ENCODE measurements at places on chromosomes 11 and 22. TPM values are rescaled to one million over a fixed set of nuclear protein-coding genes. Genes with fewer than 3 reads are reported as not detected.

The SULT4A1 gene
- 29.7 TPM for total RNA-seq

GRCh38 chr11:124865902-124866851 is 945 bp downstream of the ROBO3 start:
- DNase-seq = peak; percentile 33

DNA sequence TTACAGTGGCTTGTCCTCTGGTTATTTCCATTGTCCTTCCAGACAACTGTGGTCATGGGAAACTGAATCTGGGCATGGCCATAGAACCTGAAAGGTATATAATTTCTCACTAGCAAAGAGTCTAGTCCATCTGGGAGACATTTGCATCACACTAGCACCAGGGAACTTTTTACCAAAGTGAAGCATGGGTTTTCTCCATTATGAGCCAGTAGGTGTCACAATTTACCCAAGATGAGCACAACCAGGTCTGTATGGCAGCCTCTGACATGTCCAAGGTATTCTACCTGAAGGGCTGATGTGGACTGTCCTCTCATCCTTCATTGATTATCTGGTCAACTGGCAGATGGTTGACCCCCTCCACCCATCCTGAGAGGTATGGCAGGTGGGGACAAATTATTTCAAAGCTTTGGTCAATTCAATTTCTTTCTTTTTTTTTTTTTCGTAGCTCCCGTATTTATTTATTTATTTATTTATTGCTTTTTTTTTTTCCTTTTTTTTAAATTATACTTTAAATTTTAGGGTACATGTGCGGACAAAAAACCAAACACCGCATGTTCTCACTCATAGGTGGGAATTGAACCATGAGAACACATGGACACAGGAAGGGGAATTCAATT is 425.9 kb downstream of the TMEM135 start:
- no peak for DNase-seq

GRCh38 chr22:46976598-46976997 is 214.1 kb downstream of the TBC1D22A start:
- DNase-seq = no peak

The PPP1R14B gene
- total RNA-seq = 48.4 TPM

DNA sequence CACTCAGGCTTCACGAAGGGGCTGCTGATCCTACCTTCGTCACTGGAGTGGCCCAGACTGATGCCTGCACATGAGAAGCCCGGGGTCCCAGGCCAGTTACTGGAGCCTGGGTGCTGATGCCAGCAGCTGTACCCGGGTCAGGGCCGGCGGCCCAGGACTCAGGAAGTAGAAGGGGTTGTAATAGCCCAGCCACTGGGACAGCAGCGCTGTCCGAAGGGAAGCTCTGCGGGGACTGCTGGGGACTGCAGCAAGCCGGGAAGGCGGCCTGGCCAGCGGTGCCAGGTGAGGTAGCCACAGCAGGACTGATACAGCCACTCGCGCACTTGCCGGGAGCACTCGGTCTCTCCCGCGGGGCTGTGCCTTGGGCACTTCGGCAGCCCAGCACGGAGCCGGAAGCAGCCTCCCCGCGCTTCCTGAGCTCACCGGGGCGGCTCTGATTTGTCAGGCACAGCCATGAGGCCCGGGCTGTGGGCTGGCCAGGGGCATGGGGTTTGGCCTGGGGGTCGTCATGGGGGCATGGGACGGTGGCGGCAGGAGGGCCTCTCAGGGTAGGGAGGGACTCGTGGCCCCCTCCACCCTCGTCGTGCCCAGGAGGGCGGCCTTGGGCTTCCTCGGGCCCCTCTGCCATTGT is 13.9 kb upstream of the OR8K1 start:
- DNase-seq = no peak

DNA sequence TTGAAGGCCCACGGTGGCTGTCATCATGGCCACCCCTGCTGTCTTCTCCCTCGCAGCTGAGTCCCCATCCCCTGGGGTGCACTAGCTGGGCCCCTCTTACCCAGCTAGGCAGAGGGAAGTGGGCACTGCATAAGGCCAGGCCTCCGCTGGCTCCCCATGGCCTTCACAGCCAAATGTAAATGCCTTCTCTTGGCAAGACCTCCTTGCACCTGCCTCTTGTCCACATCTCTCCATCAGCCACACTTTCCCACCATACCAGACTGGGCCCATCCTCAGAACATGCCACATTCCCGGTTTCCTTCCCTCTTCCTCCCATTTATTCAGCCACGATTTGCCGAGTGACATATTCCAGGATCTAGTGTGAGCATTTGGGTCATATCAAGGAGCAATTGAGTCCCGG is 49.7 kb downstream of the NECTIN1 start:
- no peak for DNase-seq

- DNase-seq = no peak
These were observed 8.8 kb downstream of the CLMP start for GRCh38 chr11:123186286-123186685.

The UBE2L6 gene
- total RNA-seq = 32.8 TPM

DNA sequence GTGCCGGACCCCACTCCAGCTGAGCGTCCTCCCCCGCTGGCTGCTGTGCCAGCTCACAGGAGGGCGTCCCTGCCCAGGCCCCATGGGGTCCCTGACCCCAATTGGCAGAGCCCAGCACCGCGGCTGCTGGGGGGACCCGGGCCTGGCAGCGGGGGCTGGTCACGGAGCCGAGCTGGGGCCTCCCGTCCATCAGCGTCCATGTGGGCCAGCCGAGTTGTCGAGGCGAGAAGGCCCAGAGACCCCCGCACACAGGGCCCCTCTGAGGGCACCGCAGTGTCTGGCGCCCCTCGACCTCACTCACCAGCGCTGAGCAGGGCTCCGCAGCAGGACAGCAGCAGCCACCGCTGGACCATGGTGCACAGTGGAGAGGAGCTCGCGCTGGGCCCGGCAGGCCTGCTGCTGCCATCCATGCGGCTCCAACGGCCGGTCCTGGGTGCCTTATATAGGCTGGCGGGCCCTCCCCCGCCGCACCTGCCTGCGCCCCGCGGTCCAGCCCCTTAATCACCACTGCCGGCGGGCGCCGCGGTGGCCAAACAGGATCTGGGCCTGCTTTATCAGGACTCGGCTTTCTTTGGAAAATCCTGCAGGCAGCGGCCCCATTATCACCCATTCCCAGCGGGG is at the start of gene MUC6:
MUC6 (minus strand) TSS at position 416 of the 621 bp plus-strand sequence; CDS start at position 353, 63 bp downstream.
- DNase-seq = no peak

The DEUP1 gene
- total RNA-seq = 0.82 TPM

Data from cerebellum (tissue), 4 donors.